Glutamatergic neuron (in vitro differentiated cells): ENCODE measurements at places on chromosomes 1 and 21. TPM values are rescaled to one million over a fixed set of nuclear protein-coding genes. Genes with fewer than 3 reads are reported as not detected.

- no peak for DNase-seq
- H3K27me3 ChIP-seq = peaks cover 7% of the 10 kb centered on the region
- H3K36me3 ChIP-seq = no peaks in the 10 kb centered on the region
- peaks cover 44% of the 10 kb centered on the region for H3K4me1 ChIP-seq
- H3K27ac ChIP-seq = peak overlapping the region; percentile 83
Measured at GRCh38 chr1:205375835-205376545, 19.3 kb upstream of the KLHDC8A start.

DNA sequence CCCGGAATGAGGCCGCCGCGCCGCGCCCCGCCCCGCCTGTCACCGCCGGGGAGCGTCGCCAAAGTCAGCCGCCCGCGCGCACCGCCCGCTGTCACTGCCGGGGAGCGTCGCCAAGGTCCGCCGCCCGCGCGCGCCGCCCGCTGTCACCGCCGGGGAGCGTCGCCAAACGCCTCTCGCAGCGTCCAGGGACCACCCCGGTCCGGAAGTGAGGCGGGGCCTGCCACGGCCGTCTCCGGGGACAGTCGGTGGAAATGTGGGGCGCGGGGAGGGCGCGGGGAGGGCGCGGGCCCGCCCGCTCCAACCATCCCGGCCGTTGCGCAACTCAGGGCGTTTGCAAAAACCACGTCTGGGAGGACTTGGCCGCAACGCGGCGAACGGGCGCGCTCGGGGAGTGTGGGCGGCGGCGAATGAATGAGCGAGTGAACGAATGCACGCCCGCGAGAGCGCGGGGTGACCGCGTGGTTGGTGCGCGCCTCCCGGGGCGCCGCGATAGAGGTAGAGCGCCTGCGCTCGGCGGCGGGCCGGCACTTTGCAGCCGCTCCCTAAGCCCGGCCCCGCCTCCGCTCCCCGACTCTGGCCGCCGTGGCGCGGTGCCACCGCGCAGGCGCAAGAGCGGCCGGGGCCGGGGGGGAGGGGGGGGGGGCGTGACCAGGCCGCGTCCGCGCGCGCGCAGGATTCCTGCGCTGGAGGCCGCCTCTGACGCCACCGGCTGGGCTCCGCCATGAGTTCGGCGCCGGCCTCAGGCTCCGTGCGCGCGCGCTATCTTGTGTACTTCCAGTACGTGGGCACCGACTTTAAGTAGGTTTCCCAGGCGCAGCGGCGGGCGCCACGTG lies at the start of the genes ACAP3 and PUSL1:
TSS of gene ACAP3 (minus strand) at position 8 of the 833 bp plus-strand sequence. CDS start 115 bp downstream, outside the sequence.
TSS of gene PUSL1 (plus strand) at position 675 of the 833 bp plus-strand sequence. CDS start at position 722, 47 bp downstream.
- no peaks in the 10 kb centered on the region for H3K36me3 ChIP-seq
- H3K27ac ChIP-seq = peak within 1 kb of the TSS; percentile 99
- DNase-seq = peak; percentile 89
- H3K4me3 ChIP-seq = peak within 1 kb of the TSS; percentile 97
- H3K4me1 ChIP-seq = no peaks in the 10 kb centered on the region

DNA sequence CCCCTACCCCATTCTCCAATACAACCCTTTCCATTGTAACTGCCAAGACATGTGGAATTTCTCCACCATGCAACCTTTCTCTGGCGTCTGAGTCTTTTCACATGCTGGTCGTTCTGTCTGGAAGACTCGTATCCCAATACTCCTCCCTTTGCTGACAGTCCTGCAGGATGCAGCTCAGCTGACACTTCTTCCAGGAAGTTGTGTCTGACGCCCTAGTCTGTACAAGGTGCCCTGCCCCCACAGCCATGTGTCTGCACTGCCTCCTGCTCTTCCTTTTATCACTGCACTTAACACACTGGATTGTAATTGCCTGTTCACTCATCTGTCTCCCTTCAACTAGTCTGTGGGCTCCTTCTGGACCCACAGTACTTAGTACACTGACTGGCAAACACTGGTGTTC lies 188.0 kb downstream of the LMX1A start:
- H3K4me1 ChIP-seq = no peaks in the 10 kb centered on the region
- no peak for DNase-seq
- H3K27me3 ChIP-seq = no peaks in the 10 kb centered on the region
- H3K4me3 ChIP-seq = no peak overlapping the region
- H3K36me3 ChIP-seq = no peaks in the 10 kb centered on the region

- no peak overlapping the region for H3K27ac ChIP-seq
- H3K4me1 ChIP-seq = peaks cover 5% of the 10 kb centered on the region
- peaks cover 3% of the 10 kb centered on the region for H3K27me3 ChIP-seq
- DNase-seq = no peak
Measured at GRCh38 chr1:34686531-34686930, 68.3 kb upstream of the GJB5 start.

DNA sequence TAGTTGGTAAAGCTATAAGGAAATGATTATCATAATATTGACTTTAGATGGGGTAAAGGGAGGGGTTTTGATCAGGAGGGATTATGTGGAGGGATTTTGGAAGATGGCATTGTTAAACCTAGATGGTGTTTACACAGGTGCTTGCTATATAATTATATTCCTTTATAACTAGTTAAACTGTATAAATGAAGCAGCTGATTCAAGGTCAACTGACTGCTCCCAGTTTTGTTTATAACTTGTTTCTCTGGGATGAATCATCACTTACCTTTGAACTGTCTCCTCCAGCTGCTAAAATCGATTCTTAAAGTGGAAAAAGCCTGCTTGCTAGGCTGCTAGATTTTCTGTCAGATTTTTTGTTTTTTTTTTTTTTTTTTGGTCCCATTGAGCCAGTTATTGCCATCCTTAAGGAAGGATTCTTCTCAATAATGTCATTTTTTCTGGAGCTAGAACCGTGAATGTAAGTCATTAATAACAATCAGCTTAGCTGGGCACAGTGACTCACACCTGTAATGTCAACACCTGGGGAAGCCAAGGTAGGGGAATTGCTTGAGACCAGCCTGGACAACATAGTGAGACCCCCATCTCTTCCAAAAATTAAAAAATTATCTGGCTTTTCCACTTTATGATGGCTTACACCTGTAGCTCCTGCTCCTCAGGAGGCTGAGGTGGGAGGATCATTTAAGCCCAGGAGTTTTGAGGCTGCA lies 153.2 kb downstream of the PIK3R3 start:
- DNase-seq = no peak
- H3K36me3 ChIP-seq = no peaks in the 10 kb centered on the region
- H3K4me3 ChIP-seq = no peak overlapping the region
- H3K27ac ChIP-seq = no peak overlapping the region
- H3K4me1 ChIP-seq = no peaks in the 10 kb centered on the region

GRCh38 chr1:177181280-177181630 lies 10.5 kb downstream of the BRINP2 start:
- peak; percentile 35 for DNase-seq
- no peak overlapping the region for H3K27ac ChIP-seq
- no peaks in the 10 kb centered on the region for H3K4me1 ChIP-seq
- H3K36me3 ChIP-seq = no peaks in the 10 kb centered on the region
- H3K4me3 ChIP-seq = peak overlapping the region; percentile 79

DNA sequence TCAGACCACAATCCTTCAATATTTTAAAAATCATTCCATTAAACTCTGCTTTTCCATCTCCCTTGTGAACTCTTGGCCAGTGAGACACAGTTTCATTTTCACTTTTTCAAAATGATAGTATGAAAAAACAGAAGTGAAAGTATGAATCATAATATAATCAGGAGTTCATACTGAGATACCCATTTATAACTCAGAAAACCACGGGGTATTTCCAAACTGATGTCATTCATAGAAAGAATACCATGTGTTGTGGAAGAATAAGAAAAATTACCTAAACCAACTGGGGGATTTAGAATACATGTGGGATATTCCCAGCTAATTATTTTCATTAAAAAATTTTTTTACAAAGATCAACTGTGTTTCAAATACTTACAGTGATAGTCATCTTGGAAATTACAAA lies 149.9 kb downstream of the MRPL39 start:
- no peak overlapping the region for H3K4me3 ChIP-seq
- no peaks in the 10 kb centered on the region for H3K36me3 ChIP-seq
- no peak for DNase-seq

- no peaks in the 10 kb centered on the region for H3K27me3 ChIP-seq
- no peaks in the 10 kb centered on the region for H3K36me3 ChIP-seq
Measured at GRCh38 chr1:186026946-186027345, 292.8 kb downstream of the HMCN1 start.

Gene PRAMEF4
- total RNA-seq = not detected

Gene CNTN2
- total RNA-seq = 208 TPM

Gene SGIP1
- total RNA-seq = 75.2 TPM

Gene SLAMF9
- not detected for total RNA-seq
